ENCODE measurements at places on chromosomes 2 and 18.
A peak's percentile ranks its signal among the peaks of the same experiment; 100 is the strongest.

DNA sequence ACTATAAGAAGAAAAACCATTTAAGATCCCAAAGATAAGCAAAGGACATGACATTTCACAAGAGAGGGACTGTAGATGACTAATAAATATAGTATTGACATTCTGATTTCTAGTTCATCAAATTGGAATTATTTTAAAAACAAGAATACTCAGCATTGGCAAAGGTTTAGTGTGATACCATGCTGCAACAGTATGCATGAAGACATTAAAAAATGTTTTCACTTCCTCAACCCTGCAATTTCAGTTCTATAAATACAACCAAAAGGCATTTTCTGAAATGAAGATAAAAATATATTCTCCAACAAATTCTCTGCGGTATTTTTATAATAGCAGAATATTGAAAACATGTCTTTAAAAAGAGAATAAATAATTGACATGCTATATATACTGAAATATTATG lies 2.1 kb downstream of the C2orf81 start:
- DNase-seq = no peak

DNA sequence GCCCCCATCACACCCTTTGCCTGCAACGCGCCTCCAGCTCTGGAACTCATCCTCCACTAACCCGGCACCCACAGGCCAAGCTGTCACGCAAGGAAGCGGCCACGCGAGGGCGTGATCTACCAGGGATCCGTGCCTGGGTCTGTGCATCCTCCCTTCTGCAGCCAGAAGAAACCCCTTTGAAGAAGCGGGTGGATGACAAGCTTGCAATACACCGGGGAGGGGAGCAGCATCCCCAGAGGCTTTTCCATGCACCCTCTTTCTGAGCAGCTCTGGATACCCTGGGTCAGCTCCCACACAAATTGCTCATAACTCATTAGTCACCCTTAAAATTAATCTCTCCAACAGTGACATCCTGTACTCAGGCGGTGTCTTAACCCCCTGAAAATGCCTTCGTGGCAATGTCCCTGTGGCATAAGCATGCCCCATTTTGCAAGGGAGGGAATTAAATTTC lies 47.6 kb downstream of the PDCL3 start:
- DNase-seq = no peak

GRCh38 chr18:49632588-49632987 lies 70.7 kb downstream of the LIPG start:
- no peak for DNase-seq

- no peak for DNase-seq
These were observed 163.9 kb downstream of the CDH2 start for GRCh38 chr18:28013066-28013465.

GRCh38 chr18:9743200-9744016 lies 35.3 kb downstream of the RAB31 start:
- DNase-seq = peak; percentile 48

DNA sequence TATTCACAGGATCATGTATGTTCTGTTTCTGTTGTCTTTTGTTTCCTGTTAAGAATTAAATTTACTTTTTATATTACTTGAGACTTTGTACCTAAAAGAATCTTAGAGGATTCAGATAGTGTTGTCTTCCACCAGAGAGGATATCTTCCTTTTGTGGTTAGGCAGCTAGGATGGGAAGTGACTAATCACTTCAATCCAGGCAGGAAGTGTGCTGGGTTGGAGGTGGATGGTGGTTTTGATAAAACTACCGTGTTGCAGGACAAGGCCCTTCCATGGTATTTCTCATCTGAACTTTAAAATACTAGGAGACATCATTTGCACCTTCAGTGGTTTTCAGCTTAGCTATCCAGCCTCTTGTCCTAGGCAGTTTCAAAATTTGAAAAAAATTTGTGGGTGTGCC lies 728.6 kb upstream of the CDH2 start:
- DNase-seq = no peak

- no peak for DNase-seq
These were observed 1.1 kb upstream of the TWIST2 start for GRCh38 chr2:238846628-238847418.

- no peak for DNase-seq
These were observed 292.1 kb upstream of the NRXN1 start for GRCh38 chr2:51324051-51324450.

DNA sequence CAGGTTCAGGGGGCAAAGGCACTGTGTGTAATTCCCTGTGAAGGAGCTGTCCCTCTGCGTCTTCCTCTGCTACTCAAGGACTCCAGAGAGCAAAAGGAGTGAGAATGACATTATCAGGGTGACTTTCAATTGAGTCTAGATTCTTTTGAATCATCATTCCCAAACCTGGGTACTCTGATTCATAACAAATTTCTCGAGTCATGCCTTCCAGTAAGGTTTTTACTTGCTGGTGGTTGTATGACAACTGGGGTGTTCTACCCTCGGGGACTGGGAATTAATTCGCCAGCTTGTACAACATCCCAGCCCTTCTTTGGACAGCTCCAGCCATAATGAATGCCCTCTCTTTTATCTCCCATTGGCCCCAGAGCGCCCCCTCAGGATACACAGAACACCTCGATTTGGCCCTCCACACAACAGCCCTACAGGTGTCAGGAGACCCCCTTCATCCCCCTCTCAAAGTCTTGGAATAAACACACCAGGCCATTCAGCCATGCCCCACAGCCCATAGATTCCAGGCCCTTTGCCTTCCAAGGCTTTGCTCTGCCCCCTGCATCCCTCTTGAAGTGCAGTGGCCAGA lies 254.5 kb downstream of the KLHL29 start:
- DNase-seq = no peak

GRCh38 chr2:142642650-142643049 lies 234.8 kb upstream of the KYNU start:
- no peak for DNase-seq

- no peak for DNase-seq
These were observed 97.2 kb downstream of the AGPS start for GRCh38 chr2:177489719-177490301.

- DNase-seq = peak; percentile 97
These were observed 39.4 kb upstream of the RND3 start for GRCh38 chr2:150526827-150527226.

All from retinal pigment epithelial cell (primary cell).